ENCODE measurements at places on chromosomes 5 and 9. TPM values are rescaled to one million over a fixed set of nuclear protein-coding genes. Genes with fewer than 3 reads are reported as not detected.

FAM153A gene
- not detected for total RNA-seq

NTNG2 gene
- total RNA-seq = not detected

GAPVD1 gene
- 30.8 TPM for total RNA-seq

DND1 gene
- total RNA-seq = 1.6 TPM

PLK2 gene
- 166 TPM for total RNA-seq

LCP2 gene
- not detected for total RNA-seq

LRRTM2 gene
- not detected for total RNA-seq

ORM1 gene
- not detected for total RNA-seq

NDUFA8 gene
- total RNA-seq = 70.2 TPM

SLC46A2 gene
- not detected for total RNA-seq

LPCAT1 gene
- 52.9 TPM for total RNA-seq

MYMK gene
- not detected for total RNA-seq

UNC5A gene
- total RNA-seq = 0.08 TPM

RFESD gene
- total RNA-seq = 2.4 TPM

GRM6 gene
- not detected for total RNA-seq

TRIM23 gene
- 8.8 TPM for total RNA-seq

DOCK2 gene
- total RNA-seq = 1.3 TPM

GLDC gene
- 0.94 TPM for total RNA-seq

TAF11L8 gene
- total RNA-seq = not detected

DPM2 gene
- total RNA-seq = 20.5 TPM

SEMA4D gene
- 1.6 TPM for total RNA-seq

SURF1 gene
- 28.3 TPM for total RNA-seq

TNFAIP8 gene
- 45.5 TPM for total RNA-seq

Data from hair follicular keratinocyte (primary cell).